Stimulated activated CD4-positive, alpha-beta T cell treated with anti-CD3 and anti-CD28 coated beads, Interleukin-1b, Interleukin-23, amount 100 ng/mL, for 1 hour (primary cell): ENCODE measurements at places on chromosomes 5 and 9.

GRCh38 chr9:117494401-117495090, 79.7 kb upstream of the ASTN2 start:
- no peak for DNase-seq

DNA sequence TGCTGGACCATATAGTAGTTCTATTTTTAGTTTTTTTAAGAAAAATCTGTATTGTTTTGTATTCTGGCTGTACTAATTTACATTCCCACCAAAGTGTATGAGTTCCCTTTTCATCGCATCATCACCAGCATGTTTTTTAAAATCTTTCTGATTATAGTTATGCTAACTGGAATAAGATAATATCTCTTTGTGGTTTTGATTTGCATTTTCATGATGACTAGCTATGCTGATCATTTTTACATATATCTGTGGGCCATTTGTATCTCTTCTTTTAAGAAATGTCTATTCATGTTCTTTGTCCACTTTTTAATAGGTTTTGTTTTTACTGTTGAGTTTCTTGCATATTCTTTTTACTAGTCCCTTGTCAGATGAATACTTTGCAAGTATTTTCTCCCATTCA, 238.0 kb downstream of the FBXO4 start:
- DNase-seq = no peak

- no peak for DNase-seq
These were observed 123.7 kb downstream of the EBF1 start for GRCh38 chr5:158976035-158976434.

- DNase-seq = no peak
These were observed 20.3 kb downstream of the PAIP2 start for GRCh38 chr5:139361835-139362429.

GRCh38 chr5:68333649-68334552, 118.3 kb downstream of the PIK3R1 start:
- DNase-seq = no peak

- DNase-seq = no peak
These were observed 11.0 kb downstream of the CFAP95 start for GRCh38 chr9:69831611-69832010.

GRCh38 chr5:38922199-38922598, 76.4 kb downstream of the OSMR start:
- no peak for DNase-seq

DNA sequence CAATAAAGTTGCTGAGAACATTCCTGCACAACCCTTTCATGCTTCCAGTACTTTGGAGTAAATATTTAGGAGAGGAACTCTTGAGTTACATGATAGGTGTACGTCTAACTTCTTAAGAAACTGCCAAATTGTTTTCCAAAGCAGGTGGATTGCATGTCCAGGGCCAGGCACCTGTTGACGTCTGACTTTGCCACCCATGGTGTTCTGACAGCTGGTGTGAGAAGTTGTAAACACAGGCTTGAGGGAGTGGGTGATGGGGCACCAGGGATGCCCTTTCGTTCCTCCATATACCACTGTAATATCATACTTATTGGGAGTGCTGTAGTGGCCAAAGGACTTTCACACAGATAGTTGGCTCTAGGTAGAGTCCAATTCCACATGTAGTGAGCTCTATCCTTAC, 352.1 kb downstream of the GADD45G start:
- no peak for DNase-seq

- DNase-seq = no peak
These were observed 23.2 kb upstream of the TMEM250 start for GRCh38 chr9:136141682-136142413.

- DNase-seq = no peak
These were observed 9.5 kb downstream of the GZMK start for GRCh38 chr5:55033568-55033967.

DNA sequence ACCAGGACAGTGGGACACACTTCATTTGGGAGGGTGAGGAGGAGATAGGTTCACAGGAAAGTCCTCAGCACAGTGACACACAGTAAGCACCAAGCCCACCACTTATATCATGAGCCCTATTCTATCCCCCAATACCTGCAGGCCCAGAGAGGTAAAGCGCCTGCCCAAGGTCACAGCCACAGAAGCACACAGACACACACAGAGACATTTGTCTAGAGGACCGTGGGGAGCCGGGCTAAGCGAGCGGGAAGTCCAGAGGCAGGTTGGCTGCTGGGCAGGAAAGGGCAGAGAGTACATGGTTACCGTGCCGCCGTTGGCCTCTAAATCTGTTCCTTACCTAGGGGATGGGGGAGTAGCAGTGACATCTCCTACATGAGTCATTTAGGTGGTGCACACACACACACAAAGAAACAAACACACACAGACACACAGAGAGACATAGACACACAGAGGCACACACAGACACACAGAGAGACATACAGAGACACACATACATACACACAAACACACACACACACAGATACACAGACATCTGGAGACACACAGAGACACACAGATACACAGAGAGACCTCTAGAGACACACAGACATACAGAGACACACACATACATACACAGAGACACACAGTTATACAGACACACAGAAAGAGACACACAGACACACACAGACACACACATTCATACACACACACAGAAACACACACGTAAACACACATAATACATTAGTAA, 15.9 kb upstream of the DUSP1 start:
- no peak for DNase-seq
